CD8-positive, alpha-beta memory T cell (primary cell): ENCODE measurements at places on chromosomes 3 and 15.

- no peak for DNase-seq
These were observed 191.1 kb downstream of the GREM1 start for GRCh38 chr15:32908872-32909271.

DNA sequence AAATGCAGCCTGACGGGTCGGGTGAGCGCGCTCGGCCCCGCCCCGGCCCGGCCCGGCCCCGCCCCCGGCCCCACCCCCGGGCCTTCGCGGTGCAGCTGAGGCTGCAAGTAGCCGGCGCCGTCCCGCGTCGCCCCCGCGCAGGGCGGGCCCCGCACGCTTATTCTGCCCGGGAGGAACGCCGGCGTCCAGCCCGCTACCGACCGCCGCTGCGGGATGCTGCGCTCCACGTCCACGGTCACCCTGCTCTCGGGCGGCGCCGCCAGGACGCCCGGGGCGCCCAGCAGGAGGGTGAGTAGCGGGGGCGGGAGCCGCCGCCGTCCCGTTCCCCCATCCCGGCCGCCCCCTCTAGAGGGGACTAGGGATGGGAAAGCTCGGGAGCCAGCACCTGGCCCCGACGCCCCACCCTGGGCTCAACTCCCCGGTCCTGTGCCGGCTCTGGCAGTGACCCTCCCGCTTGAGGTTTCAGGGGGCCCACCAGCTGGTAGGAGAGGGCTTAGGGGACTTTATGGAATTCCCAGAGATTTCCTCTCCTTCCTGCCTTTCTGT lies at the start of gene MYZAP:
Gene MYZAP, plus strand, starts transcription at position 83 of the 546 bp plus-strand sequence. Its CDS starts 131 bp downstream, at position 214.
- no peak for DNase-seq

GRCh38 chr3:58835086-58835485 lies 168.5 kb upstream of the FAM3D start:
- no peak for DNase-seq

DNA sequence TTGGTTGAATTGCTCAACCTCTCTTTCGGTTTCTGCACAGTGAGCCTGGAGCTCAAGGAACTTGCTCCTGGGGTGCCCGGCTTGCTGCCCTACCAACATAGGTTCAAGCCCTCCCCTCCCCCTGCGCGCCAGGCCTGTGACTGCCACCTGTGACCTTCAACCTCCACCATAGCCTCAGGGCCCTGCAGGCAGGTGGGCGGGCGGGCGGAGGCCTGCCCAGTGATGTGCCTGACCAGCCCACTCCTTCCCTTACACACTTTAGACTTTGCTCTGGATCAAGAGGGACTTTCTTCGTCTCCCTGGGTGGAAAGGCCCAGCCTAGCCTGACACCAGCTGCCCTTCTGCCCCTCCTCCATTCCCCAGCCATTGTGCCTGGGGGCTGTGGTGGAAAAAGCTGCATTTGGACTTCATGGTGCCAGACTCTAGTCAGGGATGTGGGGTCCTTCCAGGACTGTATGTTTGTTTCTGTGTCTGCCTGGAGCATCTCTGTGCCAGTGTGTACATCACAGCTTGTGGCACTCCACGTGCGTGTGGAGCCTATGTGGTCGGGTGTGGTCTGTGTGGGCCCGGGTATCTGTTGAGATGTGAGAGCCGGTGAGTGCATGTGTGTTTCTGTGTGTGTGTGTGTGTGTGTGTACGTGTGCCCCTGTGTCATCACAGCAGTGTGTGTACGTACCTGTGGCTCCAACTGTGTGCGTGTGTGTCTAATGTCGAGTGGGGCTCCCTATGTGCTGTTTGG lies 9.5 kb downstream of the PRKCD start:
- DNase-seq, result no peak

DNA sequence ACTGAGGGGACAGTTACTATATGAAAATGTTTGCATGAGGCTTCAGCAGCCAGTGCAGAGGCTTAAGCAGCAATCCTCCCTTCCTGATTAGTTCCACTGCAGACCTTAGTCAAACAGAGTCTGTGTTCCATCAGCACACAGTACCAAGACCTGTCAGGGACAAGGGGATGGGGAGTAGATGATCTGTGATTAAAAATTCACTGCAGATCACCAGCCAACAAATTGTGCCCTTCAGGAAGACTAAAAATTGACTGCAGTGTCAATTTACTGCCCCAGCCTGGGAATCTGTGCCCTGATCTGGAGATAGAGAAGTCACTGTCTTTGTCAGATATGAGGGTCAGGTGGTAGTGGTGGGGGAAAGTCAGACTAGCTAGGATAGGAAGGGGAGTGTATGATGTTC lies 13.8 kb upstream of the NMNAT3 start:
- no peak for DNase-seq

DNA sequence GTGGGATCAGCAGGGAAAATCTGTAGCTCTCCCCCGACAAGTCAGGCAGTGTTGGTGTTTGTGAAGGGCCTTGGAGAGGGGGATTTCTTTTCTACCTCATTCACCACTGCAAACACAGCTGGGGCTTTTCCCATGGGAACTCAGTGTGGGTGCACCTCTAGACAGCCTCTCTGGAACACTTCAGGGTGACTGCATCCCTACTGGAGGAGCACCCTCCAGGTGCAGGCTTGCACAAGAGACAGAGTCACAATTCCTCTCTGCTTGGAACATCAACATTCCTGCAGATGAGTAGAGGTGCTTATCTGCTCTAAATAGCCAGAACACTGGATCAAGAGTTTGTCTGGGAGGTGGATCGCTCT lies 72.7 kb upstream of the AKAP13 start:
- no peak for DNase-seq

DNA sequence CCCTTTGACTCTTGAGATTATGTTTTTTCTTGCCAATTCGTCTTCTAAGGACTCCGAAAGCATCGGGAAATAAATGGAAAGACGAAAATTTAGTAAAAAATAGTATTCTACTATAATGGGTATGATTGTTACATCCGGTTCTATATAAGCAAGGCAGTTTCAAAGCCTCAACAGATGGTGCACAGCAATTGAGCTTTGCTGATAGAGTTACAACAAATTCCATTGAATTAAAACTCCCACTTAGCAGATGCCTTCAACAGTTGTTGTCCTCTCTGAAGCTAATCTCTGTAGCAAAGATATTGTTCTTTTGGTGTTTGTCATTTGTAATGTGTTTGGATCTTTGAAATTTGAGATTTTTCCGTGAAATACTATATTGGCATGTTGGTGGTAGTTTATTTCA lies 16.1 kb upstream of the GHSR start:
- DNase-seq, result no peak

DNA sequence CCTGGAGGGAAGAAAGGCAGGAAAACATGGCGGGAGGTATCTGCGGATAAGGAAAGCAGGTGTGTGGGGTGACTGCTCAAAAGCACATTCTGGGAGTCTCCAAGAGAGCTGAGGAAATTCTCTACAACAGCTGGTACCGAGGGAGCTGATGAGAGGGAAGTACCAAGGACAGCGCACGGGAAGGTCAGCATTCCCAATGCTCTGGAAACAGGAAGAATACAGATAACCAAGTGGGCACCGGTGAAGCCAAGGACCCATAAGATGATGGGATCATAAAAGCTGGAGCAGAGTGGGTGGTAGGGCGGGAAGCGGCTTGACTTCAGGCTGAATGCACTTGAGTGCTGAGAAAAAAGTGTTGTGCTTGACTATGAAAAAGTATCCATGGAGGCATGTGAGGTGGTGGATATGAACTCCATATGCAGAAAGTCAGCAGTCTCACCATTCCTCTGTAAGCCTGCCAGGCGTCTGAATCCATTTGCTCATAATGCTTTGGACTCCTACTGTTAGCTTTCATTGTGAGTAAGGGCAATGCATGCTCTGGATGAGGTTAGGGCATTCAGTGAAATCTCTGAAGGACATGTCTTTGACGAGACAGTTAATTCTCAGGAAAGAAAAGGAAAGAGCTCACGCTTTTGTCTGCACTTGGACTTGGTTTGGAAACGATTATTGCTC lies 215.5 kb downstream of the NR1D2 start:
- DNase-seq, result no peak

DNA sequence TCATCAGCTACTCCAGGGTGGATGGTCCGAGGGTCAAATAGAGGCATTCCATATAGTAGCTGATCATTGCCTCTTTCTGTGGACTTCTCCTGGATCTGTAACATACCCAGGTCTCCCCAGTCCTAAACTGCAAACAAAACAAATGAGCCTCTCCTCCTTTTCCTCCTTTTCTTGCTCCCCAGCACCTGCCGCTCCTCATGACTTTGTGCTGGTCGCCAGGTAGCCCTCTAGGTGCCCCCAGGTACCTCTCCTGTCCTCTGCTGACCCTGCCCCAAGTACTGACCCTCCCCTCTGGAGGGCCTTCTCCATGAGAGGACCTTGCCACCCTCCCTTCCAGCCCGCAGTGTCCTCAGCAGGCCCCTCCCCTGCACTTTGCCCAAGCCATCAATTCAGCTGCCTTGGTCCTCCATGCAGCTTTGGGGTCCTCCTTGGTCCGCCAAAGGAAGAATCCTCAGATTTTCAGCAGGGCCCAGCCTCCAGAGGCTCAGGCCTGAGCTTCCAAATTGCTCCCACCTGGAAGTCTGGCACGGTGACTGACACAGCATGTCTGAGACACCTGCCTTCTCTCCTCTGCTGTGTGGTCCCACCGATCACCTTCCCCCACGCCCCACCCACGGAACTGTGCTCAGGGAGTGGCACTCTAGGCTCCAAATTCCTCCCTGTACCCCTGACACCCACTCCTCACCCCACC lies 111.0 kb downstream of the LRRK1 start:
- DNase-seq, result no peak

GRCh38 chr3:48641396-48641795 lies 6.1 kb upstream of the SLC26A6 start:
- no peak for DNase-seq

DNA sequence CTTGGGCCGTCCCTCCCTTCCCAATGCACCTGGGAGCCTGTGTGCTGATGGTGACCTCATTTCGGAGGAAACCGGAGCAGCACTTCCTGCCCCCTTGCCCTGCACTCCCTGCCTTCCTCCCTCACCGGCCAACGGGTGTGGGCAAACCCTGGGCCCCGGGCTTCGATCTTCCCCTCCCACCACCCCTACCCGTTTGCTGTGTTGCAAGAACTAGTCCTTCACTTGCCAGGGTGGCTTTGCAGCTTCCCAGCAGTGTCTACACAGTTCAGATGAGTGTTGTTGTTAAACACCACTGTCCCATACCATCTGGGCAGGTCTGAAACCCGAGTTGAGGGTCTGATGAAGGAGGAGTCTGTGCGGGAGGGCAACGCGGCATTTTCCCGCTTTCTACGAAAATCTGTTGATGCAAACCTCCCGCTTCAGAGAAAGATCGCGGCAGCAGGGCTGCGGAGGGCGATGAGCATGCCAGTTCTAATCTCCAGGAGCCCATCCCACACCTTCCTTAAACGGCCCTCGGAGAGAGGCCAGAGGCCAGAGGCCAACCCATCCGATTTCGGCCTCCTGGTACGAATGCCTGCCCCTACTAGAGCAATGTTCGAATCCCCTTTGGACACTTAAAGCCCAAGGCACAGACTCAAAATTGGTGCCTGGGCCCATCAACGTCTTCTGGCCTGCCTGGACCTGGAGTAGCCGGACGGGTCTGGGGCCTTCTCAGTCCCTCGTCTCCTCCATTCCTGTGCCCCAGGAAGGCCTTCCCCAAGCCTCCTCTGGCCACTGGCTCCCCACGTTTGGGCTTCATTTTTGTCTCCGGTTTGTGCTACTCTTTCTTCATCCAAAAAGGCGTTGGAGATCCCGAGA lies 35.7 kb upstream of the POLG start:
- no peak for DNase-seq

DNA sequence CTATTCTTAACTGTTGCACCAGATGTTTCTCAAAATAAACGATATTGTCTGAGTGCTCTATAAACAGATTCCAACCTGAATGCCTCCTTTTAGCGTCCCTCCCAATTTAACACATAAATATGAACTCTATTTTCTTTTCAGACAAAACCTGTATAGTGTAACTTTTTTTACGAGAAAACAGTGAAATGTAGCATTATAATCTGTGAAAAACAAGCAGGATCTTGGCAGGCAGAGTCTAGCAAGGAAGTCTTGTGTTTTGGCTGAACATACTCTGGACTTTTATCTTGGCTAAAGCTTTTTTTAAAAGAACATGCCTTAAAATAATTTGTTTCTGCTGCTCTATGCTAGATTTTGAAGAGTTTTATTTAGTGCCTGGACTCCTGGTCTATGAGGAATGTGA lies 150.5 kb downstream of the ROBO2 start:
- DNase-seq, result no peak

DNA sequence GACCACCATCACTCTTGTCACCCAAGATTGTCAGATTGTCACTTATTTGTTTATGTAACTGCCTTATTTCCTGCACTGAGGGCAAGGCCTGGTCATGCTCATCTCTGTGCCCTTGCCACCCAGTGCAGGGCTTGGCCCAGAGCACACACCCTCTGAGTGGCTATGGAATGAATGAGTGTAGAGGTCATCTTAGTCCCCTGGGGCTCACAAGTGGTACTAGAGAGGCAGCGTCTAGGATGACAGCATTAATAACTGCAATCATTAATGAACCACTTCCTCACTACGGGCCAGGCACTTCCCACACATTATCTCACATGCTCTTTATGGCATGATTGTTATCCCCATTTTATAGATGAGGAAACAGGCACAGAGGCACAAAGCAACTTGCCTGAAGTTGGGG lies 117.0 kb downstream of the SMAD6 start:
- no peak for DNase-seq

DNA sequence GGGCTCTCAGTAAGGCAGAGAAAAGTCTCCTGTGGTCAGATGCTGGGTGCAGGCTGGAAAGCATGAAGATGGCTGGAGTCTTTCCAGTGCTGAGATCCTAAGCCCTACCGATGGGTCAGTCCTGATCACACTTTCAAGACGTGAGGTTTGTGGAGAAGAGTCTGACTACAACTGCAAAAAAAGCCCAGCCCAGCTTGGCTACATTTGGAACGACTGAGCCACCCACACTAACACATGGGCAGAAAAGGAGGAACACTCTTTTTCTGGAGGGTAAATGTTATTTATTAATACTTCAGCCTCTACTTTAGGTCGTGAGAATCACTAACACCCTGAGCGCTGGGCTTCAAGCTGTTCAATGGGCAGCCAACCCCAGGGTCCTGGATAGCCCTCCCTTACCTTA lies 22.0 kb upstream of the C3orf22 start:
- DNase-seq, result no peak

- DNase-seq, result peak; percentile 41
These were observed 2.6 kb downstream of the FAM43A start for GRCh38 chr3:194688200-194688740.

DNA sequence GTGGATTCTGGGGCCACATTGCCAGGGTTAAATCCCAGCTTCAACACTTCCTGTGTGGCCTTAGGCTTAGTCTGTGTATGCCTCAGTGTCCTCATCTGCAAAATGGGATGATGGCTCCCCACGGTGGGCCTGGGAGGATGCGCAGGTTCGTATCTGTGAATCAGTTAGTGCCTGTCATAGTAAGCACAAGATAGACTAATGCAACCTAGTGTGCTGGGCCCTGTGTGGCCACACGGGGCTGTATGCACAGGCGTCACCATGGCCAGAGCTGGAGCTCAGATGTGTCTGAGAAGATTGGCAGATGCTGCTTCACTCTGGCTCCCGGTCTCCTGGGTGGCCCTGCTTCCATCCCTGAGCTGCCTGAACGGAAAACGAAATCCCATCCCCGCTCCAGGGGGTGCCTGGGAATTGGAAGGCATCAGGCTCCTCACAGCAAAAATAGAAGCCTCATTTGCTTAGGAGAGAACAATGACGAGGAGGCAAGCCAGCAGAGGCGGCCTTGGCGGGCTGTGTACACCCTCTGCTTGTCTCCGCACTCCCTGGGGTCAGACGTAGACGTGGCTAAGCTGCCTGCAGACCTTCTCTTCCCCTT lies 103.6 kb downstream of the APBA2 start:
- no peak for DNase-seq

GRCh38 chr3:104992676-104993075 lies 374.0 kb upstream of the ALCAM start:
- no peak for DNase-seq
